Right cardiac atrium (tissue), 5 donors: ENCODE measurements at places on chromosomes 3 and 15. TPM values are rescaled to one million over a fixed set of nuclear protein-coding genes. Genes with fewer than 3 reads are reported as not detected.

DNA sequence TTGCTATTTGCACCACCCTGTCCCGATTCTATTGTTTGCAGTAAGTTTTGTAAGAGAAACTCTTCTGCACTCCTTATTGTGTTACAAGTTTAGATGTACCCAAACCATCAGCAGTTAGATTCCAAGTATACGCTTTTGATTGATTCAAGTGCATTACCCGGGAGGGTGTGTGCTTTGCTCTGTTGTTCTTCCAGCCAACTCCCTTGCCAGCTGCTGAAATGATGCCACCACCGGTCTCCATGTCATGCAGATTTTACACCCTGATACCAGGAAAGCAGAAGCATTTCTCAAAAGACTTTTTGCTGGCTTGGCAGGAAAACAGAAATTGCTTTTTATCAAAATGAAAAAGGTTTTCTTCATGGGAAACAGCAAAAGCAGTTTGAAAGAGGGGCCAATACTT, 1006.6 kb upstream of the CFAP20DC start:
- DNase-seq: no peak

DNA sequence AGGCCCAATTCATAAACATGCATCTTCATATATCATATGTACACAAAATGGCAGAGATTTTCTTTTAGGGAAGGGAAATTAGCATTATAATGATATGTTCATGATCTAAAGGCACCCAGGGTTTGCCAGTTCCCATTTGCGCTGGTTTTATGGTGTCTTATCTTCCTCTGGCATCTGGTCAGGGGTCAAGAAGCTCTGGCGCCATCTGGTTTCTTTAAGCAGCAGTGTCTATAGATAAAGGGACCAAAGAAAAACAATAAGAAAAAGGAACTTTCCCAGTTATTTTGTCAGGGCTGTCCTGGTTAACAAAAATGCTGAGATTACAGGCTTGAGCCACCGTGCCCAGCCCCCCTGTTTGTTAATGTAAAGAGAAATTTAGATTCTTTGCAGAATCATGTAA, 3.3 kb upstream of the DCP1A start:
- DNase-seq: no peak

DNA sequence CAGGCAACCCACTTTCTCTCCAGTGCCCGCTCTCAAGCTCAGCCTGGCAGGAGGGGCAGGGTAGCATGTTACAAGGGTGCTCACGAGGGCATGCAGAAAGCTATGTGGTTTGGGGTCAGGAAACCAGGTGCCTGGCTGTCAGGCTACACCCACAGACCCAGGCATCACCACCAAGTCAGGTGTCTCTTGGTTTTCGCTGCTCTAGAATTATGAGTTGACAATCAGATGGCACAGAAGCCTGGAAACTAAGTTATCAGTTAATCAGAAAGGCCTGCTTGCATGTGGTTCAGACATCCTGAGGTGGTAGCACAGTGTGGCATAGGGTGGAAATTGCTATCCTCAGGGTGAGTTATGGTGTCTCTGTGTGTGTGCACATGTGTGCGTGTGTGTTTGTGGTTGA, 16.2 kb upstream of the CCR9 start:
- DNase-seq: no peak

GRCh38 chr3:49021813-49022687, at the start of gene NDUFAF3:
Gene NDUFAF3, plus strand, starts transcription at chr3:49022121. Its CDS starts 24 bp downstream, at chr3:49022145.
- peak; percentile 97 for DNase-seq

Gene OR5K2
- not detected for total RNA-seq
